ENCODE measurements at places on chromosomes 11 and 22.

DNA sequence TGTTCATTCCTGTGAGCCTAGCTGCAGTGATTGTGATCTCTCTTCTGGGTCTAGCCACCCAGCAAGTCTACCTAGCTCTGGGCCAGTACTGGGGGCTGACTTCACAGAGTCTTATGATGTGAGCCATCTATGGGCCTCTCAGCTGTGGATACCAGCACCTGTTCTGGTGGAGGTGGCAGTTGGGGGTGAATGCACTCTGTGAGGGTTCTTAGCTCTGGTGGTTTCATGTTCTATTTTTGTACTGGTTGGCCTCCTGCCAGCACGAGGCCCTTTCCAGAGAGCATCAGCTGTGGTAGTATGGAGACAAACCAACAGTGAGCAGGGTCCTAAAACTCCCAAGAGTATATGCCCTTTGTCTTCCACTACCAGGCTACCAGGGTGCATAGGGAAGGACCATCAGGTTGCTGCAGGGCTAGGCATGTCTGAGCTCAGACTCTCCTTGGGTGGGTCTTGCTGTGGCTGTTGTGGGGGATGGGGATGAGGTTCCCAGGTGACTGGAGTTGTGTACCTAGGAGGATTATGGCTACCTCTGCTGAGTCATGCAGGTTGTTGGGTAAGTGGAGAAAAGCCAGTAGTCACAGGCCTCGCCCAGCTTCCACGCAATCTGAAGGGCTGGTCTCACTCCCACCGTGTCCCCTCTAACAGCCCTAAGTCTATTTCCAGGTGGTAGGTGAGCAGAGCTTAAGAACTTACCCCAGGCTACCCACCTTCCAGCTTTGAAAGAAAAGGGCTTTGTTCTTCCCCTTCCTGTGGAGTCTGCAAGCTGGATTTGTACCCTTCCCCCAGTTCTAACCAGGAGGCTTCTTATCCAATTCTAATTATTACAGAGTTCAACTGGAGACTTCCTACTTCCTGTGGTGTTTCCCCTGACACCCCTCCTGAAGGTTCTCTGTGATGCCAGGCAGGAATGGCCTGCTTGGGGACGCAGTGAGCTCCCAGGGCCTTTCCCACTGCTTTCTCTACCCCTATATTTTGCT, 250.7 kb downstream of the LUZP2 start:
- DNase-seq = no peak

- no peak for DNase-seq
Observed at GRCh38 chr11:45754741-45755140, 50.2 kb upstream of the SLC35C1 start.

DNA sequence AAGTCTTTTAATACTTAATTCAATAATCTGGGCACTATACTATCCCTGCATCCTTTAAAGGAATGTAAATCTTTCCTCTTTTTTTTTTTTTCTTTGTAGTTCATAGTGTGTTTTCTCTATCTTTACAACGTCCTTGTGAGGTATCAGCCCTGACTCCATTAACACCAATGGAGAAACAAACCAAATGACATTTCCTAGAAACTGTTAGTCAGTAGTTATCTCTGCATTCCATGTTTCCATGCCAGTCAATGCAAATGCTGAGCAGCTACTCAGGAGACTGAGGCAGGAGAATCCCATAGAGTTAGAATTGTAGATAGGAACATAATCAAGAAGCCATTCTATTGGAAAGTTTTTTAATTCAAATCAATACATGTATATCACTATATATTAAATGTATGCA, 182.2 kb downstream of the ARHGAP42 start:
- no peak for DNase-seq

- DNase-seq = no peak
Observed at GRCh38 chr11:95341221-95341620, 110.2 kb upstream of the SESN3 start.

- no peak for DNase-seq
Observed at GRCh38 chr22:37822079-37822833, 926 bp upstream of the GALR3 start.

GRCh38 chr11:70090961-70091381, 12.9 kb downstream of the ANO1 start:
- no peak for DNase-seq

GRCh38 chr22:33194529-33195077, 136.4 kb upstream of the SYN3 start:
- DNase-seq = no peak

GRCh38 chr11:396511-396947, 2.5 kb downstream of the PKP3 start:
- DNase-seq = peak; percentile 45

GRCh38 chr22:22598144-22598543, 39.1 kb upstream of the PRAME start:
- DNase-seq = no peak

- DNase-seq = no peak
Observed at GRCh38 chr11:3161309-3161708, 3.8 kb downstream of the OSBPL5 start.

DNA sequence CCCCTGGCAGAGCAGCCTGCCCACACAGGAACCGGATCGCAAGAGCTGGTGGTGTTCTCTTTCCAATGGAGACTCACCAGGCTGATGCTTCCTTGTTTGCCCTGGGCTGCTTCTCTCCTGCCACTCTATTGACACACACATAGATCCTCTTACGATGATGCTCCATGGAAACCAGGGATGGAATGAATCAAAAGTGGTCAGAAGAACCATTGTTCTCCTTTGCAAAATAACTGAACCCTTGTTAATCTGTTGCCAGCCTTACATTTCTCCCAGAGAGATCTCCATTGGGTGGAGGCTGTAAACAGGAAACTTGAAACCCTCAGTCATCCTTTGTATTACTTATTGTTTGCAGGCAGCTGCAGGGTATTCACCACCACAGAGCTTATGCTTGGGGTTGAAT, 24.6 kb upstream of the LDLRAD3 start:
- DNase-seq = no peak

DNA sequence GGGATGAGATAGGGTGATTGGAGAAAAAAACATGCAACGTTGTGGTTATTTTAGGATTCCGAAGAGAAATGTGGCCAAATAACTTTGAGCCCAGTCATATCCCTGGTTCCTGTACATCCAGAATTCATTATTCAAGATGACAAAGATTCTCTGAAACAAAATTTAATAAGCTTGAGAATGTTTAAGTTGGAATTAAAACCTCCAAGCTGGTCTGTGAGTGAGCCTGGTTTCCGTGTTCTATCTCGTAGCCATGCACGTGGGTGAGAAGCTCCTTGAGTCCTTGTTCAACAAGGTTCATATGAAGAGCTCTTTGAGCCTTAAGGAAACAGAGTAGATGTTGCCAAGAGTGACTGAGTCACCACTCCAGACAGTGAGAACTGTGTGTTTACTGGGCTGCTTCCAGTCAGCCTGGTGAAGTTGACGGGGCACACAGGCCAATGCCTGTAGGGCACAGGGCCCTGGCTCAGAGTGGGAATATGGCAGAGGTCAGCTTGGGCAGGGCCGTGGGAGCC, 206.5 kb downstream of the NAV2 start:
- DNase-seq = no peak

DNA sequence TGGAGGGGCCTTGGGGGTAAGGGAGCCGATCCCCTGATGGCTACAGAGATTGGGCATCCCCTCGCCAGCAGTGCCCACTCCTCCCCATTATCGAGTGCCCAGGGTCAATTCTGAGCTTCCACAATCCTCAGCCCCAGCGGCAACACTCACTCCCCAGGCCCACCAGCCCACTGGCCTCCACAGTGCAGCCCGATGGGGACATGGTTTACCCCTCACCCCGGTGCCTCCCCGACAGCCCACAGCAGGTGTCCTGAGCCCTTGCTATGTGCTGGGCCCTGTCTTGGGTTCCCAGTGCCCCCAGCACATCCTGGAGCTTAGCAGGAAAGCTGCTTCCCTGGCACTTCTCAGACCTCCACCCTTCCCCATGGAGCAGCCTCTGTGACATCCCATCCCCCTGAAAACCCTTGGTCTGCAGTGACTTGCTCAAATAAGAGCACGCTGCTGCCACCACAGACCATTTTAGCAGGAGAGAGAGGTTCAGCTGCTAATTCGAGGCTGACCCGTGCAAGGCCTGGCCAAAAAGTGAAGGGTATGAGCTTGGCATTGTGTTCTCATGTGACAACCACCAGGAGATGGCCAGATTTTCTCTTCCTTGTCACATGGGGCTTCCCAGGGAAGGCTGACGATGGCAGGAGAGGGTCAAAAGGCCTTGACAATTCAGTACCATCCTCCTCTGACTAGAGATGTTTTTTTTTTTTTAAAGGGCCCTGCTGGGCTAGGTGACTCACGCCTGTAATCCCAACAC, 23.6 kb downstream of the KCNJ4 start:
- DNase-seq = no peak

- DNase-seq = no peak
Observed at GRCh38 chr11:63802637-63803414, 10.4 kb upstream of the SPINDOC start.

DNA sequence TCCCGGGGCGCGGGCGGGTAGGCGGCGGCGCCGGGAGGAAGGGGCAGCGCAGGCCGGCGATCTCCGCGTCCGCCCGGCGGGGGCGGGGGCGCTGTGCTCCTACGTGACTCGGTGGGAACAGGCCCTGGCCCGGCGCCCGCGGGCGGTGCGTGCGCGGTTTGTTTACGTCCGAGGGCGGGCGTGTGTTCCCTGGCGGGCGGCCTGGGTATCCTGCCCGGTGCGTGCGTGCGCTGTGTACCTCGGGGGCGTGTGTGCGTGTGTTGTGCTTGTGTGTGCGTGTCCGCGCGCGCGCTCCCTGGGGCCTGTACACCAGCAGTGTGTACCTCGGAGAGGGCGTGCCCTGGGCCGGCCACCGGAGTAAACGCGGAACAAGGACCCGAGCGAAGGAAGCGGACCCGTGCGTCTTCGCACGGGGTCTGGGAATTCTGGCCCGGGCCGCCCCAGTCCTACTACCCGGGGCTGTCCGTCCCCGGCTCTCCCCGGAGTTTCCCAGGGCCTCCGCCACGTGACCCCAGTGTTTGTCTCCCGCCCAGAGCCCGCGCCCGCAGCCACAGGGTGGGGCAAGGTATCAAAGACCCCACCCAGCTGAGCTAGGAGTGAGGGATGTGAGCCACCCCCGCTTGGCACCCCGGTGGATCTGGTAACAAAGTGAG, 769 bp downstream of the MAFF start:
- peak; percentile 64 for DNase-seq

- no peak for DNase-seq
Observed at GRCh38 chr22:29253561-29254285, 14.1 kb downstream of the RHBDD3 start.

- no peak for DNase-seq
Observed at GRCh38 chr11:42593441-42593840, 718.4 kb upstream of the API5 start.

- DNase-seq = peak; percentile 33
Observed at GRCh38 chr11:9573775-9574621, 528 bp downstream of the WEE1 start.

DNA sequence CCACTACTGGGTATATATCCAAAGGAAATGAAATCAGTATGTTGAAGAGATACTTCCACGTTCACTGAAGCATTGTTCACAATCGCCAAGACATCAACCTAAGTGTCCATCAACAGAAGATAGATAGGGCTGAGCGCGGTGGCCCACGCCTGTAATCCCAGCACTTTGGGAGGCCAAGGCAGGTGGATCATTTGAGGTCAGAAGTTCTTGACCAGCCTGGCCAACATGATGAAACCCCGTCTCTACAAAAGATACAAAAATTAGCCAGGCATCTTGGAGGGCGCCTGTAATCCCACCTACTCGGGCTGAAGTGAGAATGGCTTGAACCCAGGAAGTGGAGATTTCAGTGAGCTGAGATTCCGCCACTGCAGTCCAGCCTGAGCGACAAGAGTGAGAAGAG, 12.7 kb downstream of the EIF3F start:
- no peak for DNase-seq

DNA sequence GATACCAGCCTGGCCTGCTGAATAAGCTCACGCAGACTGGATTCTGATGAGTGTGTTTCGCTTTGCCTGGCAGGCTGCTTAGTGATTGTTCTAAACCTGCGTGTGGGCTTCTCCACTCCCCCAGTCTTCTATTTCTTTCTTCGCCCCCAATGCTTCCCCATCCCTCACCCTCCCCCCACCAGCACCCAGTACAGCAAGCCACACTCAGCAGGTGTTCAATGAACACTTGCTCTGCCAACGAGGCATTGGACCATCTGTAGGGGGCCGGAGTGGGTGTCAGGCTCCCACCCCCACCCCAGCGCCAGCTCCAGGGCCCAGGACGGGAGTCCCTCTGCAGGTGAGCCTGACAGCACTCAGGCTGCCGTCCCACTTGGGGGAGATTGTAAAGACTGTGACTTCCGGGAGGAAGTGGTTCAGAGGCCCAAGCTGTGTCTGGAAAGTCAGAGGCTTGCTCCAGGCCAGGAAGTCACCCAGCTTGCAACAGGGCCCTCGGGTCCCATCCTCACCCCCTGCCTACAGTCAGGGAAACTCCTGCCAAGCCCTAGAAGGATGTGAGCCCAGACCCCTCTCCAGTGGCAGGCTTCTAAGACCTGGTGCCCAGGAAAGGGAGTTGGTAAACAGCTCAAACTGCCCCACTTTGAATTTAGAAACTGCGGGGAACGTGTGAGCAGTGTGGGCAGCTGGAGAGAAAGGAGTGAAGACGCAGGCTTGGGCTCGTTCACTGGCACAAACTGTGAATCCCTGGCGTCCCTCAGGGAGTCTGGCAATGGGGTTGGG, 66.3 kb upstream of the PRDM11 start:
- DNase-seq = peak; percentile 57

DNA sequence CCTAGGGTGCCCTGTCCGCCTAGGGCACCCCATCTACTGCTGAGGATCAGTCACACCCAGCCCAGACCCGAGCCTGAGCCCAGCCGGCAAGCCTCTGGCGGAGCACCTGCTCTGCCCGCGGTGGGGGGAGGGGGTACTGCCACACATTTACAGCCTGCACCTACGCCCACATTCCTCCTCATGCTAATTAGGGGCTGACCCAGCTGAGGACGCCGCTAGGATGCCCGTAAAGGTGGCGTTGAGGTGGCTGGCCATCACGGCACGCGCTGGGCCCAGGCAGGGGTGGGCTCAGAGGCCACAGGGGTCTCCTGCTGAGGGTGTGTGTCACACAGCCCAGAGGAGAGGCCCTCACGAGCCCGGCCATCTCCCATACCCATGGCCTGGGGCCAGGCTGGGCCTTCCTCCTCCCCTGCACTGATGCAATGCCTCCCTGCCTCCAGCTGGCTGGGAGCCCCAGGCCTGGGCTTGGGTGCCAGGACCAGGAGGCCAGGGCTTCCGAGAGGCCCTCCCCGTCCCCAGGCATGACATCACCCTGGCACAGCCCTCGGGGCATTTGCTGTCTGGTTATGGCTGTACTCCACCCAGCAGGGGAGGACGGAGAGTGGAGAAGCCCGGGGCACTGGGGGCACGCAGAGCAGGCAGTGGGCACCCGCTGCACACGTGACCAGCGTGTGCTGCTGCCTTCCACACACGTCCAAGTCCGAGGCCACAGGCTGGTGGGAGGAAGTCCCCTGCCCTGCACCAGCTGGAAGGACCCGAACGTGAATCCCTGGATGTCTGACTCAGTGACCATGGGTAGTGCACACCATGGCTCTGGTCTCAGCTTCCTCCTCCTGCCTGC, 12.7 kb downstream of the DUSP8 start:
- DNase-seq = no peak
